ENCODE measurements at places on chromosomes 11 and 22.

DNA sequence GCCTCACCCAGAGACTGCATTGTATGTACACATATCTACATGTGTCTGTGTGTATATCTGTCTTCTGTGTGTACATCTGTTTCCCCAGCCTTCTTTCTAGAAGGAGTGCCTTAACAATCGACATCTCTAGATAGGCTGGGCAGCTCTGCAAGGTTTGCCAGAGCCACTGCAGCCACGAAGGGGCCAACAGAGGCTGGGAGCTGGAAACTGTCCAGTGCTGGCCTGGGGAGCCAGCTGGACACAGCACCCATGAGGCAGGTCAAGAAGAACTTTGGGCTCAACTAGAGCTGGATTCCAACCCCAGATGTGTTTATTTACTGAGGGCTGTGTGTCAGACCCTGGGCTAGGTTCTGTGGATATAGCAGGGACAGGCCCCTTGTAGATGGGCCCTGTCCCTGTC, 3.3 kb downstream of the SGSM1 start:
- no peak for DNase-seq

- DNase-seq: no peak
Observed at GRCh38 chr22:45262195-45262930, 21.7 kb upstream of the KIAA0930 start.

DNA sequence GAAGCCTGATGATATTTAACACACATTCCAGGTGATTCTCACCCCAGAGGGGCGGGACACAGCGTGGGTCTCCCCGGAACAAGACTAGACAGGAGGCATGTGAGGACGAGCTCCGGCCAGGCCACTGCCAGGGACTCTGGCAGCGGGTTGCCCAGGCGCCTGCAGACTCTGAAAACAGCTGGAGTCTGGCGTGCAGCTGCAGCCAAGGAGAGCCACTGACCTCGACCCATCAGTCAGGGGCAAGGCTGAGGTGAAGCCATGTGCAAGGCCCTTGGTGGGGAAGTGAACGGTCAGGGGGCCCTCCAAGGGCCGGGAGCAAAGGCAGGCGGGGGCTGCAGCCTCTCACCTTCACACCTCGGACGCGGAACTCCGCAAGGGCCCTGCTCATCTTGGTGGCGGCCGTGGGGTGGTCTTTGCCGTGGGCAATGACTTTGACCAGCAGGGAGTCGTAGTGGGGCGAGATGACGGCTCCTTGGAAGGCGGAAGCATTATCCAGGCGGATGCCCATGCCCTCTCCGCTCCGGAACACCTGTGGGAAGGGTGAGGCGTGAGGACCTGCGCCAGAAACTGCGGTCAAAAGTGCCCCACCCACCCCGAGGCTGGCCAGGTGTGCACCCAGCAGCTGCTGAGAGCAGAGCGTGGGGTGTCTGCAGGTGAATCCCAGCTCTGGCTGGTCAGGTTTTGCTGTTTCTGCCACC, 6.7 kb downstream of the LRFN4 start:
- no peak for DNase-seq

- no peak for DNase-seq
Observed at GRCh38 chr11:77886401-77886800, 65.5 kb downstream of the AAMDC start.

DNA sequence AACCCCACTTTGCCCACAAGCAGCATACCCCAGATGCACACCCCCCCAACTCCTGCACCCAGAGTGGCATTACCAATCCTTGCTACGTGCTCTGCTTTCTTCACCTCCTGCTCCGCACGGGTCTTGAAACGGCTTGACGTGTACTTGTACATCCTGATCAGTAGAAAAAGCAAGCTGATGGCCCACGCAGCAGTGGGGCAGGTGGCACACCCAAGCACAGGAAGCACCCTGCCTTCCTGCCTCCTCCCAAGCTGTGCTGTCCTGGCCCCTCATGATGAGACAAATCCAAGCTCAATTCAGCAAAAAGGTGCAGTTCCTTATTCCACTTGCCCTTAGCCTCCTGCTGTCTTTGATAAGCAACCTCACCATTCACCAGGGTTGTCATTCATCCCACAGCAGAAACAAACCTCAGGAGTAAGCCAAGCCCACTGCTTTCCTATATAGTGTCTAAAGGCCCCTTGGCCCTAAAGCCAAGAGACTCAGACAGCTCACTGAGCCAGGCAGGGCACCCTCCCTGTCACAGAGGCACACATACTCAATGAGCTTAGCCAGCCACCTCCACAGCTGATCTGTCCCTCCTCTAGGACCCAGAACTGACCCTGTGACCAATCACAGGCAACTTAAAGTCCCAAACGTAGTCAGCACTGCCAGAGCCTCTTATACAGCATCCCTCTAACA, 27.8 kb downstream of the MORC2 start:
- no peak for DNase-seq

- peak; percentile 56 for DNase-seq
Observed at GRCh38 chr11:86063536-86063935, 5.3 kb downstream of the PICALM start.

DNA sequence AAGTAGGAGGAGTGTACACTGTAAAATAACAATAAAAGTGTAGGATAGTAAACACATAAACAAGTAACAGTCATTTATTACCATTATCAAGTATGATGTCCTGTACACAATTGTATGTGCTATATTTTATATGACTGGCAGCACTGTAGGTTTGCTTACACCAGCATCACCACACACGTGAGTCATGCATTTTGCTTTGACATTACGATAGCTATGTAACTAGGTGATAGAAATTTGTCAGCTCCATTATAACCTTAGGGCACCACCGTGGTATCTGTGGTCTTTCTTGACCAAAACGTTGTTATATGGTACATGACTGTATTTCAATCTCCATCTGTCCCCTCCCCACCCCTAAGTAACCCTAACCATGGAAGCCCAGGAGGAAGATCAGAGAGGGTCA, 1.1 kb downstream of the DNAL4 start:
- peak; percentile 36 for DNase-seq

DNA sequence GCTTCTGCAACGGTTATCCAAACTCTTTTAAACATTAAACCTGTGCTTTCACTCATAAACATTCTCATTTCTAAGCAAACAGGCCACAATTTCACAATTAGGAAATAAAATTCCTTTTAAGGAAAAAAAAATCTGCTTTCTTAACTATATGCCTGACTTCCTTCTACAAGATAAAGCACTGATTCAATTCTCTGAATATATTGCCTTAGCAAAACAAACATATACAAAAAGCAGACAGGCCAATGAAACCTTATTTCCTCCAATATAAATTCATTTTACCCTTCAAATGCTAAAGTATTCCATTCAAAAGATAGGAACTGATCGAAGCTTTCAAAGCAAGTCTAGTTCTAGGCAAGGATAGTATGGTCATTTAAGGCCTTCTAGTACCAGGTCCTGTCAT, 76.7 kb downstream of the PHF21A start:
- DNase-seq: no peak

- DNase-seq: peak; percentile 65
Observed at GRCh38 chr22:31346733-31347250, 646 bp upstream of the PATZ1 start.

DNA sequence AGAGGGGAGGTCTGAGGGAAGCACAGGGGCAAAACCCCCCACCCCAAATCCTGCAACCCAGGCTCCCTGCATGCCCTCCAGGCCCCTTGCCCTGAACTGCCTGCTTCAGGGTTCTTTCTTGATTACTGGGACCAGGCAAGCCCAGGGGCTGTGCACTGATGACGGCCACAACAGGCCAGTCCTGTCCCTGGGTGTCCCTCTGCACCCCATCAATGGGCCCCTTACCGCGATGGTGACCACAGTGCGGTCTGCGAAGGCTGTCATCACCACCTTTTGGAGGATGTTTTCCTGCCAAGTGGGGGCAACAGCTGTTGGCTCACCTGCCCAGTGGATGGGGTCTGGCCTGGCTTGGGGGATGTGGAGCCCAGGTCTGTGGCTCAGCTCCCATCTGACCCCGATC, 5.0 kb upstream of the KCNJ11 start:
- no peak for DNase-seq

GRCh38 chr11:10455637-10456487, 798 bp downstream of the AMPD3 start:
- peak; percentile 79 for DNase-seq

- DNase-seq: peak; percentile 37
Observed at GRCh38 chr11:26231252-26231661, 100.7 kb upstream of the ANO3 start.

- DNase-seq: no peak
Observed at GRCh38 chr22:20810645-20811044, 36.7 kb downstream of the SERPIND1 start.

All from EL (cell line).